AG04450 (cell line): ENCODE measurements at places on chromosomes 11 and 22. TPM values are rescaled to one million over a fixed set of nuclear protein-coding genes. Genes with fewer than 3 reads are reported as not detected.

The OSM gene
- not detected in 2 replicates for polyA plus RNA-seq

The SPDYC gene
- not detected in 2 replicates for polyA plus RNA-seq

The MICALL1 gene
- 12.1 and 12.9 TPM in 2 replicates for polyA plus RNA-seq

The RASSF10 gene
- polyA plus RNA-seq: not detected in 2 replicates

The PPP1CA gene
- 116 and 140 TPM in 2 replicates for polyA plus RNA-seq

The CREB3L1 gene
- 24.2 and 33.2 TPM in 2 replicates for polyA plus RNA-seq

The CNIH2 gene
- polyA plus RNA-seq: 2.0 and 2.8 TPM in 2 replicates

The GAS2 gene
- polyA plus RNA-seq: 0.32 and 0.67 TPM in 2 replicates

The FBXO7 gene
- 144 and 156 TPM in 2 replicates for polyA plus RNA-seq

The TTLL1 gene
- 17.5 and 18.8 TPM in 2 replicates for polyA plus RNA-seq

The NF2 gene
- 52.3 and 57.6 TPM in 2 replicates for polyA plus RNA-seq

The GNAZ gene
- 0.25 and 0.46 TPM in 2 replicates for polyA plus RNA-seq

The NLRP14 gene
- polyA plus RNA-seq: 0.02 and 0.06 TPM in 2 replicates

The MYRF gene
- polyA plus RNA-seq: 2.7 and 4.2 TPM in 2 replicates

The ZNF280B gene
- 1.6 and 2.3 TPM in 2 replicates for polyA plus RNA-seq

The SYTL2 gene
- polyA plus RNA-seq: 122 and 169 TPM in 2 replicates

The MS4A8 gene
- not detected in 2 replicates for polyA plus RNA-seq

The OR2AT4 gene
- not detected in 2 replicates for polyA plus RNA-seq

The EHBP1L1 gene
- 11.3 and 15.2 TPM in 2 replicates for polyA plus RNA-seq

The VPREB1 gene
- polyA plus RNA-seq: not detected in 2 replicates

The MMP10 gene
- polyA plus RNA-seq: 0.87 and 0.97 TPM in 2 replicates

The PRRG4 gene
- polyA plus RNA-seq: not detected in 2 replicates

The CST6 gene
- polyA plus RNA-seq: 0.69 and 1.0 TPM in 2 replicates

The CEND1 gene
- polyA plus RNA-seq: 0.55 and 1.1 TPM in 2 replicates
